ENCODE measurements at places on chromosomes 11 and 22.

DNA sequence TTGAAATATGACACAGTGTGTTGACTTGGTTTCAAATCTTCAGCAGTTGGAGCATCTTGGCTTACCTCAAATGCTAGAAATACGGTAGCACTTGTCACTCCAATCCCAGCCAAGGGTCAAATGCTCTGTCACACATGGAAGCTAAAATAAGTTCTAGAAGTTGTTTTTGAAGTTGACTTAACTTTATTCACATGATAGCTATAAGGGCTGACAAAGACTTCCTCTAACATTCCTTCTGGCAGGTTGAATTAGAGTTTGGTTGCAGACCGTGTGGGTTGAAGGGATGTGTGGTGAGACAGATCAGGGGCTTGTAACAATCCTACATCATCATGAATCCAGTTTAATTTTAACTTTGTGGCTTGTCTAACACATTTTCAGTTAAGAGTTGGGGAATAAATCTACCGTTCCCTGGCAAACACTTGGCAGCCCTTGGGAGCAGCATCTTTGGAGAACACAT lies 4.6 kb downstream of the SLN start:
- DNase-seq, result no peak

DNA sequence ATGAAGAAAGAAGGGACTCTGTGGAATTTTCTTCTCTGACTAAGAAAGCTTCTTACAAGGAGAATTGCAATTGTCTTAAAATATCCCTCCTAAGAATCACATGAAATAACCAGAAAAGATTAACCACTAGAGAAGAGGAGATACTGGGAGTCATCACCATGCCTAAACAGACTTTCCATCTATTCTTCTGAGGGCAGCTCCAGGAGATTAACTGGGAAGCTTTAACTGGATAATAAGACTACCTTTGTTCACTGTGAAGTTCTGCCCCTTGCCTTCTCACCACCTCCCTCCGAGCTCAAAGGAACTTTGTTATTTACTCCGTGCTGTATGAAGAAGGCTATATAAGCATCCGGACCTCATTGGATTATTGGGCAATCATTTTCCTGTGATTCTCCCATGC lies 24.5 kb upstream of the MMP7 start:
- DNase-seq, result no peak

- no peak for DNase-seq
These were observed 14.9 kb downstream of the TMEM258 start for GRCh38 chr11:61777234-61778090.

GRCh38 chr11:118645066-118645715 lies 34.3 kb downstream of the TREH start:
- DNase-seq, result no peak

DNA sequence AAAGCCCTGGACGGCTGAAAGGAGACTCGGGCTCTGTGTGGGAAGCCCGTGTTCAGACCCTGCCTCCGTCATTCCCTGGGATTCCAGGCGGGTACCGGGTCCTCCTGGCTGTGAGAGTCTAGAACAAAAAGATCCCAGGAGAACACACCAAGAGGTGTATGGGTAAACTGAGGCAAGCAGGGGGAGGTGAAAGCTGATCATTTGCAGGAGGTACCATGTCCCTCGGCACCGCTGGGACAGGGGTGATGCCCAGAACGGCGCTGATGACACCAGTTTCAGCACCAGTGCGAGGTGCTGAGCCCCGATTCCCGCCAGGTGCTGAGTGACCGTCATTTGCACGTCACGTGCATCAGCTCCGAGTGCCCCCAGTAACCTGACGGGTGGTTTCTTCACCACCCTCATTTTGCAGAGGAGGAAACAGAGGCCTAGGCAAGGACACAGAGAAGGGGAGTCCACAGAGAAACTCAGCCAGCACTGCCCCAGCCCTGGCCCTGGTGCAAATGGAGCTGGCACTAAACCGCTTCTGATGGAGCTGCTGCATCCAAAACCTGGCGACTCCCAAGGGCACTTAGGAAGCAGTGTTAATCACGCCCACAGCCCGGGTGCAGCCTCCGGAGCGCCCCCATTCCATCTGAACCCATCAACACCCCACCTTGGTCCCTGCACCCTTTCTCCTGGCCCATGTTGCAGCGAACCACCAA lies 16.8 kb downstream of the MACROD1 start:
- no peak for DNase-seq

GRCh38 chr22:37098976-37099591 lies 10.4 kb downstream of the TMPRSS6 start:
- DNase-seq, result peak; percentile 34

- no peak for DNase-seq
These were observed 45.7 kb downstream of the CYTH4 start for GRCh38 chr22:37328017-37328416.

GRCh38 chr11:115890500-115890899 lies 386.3 kb upstream of the CADM1 start:
- DNase-seq, result no peak

GRCh38 chr11:94338651-94339050 lies 34.3 kb downstream of the IZUMO1R start:
- DNase-seq, result no peak

DNA sequence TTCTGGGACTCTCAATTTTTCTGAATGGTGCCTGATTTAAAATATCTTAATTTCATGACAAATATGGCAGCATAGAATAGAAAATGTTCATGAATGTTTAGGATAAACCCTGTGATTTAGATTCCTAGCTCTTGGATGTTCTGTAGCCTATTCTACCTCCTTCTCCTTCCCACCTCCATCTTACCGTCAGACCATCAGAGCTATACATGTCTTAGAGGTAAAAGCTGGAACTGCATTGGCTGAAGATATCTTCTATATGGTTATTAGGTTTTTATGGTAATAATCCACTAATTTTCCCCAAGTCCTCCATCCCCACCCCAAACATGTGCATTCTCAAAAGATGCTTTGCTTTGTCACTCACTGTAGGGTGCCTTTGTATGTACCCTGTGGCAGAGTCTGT lies 46.9 kb upstream of the CSTF3 start:
- DNase-seq, result no peak

- no peak for DNase-seq
These were observed 32.9 kb downstream of the LRRC32 start for GRCh38 chr11:76637491-76638269.

- no peak for DNase-seq
These were observed 192.0 kb downstream of the CWF19L2 start for GRCh38 chr11:107265591-107266121.

DNA sequence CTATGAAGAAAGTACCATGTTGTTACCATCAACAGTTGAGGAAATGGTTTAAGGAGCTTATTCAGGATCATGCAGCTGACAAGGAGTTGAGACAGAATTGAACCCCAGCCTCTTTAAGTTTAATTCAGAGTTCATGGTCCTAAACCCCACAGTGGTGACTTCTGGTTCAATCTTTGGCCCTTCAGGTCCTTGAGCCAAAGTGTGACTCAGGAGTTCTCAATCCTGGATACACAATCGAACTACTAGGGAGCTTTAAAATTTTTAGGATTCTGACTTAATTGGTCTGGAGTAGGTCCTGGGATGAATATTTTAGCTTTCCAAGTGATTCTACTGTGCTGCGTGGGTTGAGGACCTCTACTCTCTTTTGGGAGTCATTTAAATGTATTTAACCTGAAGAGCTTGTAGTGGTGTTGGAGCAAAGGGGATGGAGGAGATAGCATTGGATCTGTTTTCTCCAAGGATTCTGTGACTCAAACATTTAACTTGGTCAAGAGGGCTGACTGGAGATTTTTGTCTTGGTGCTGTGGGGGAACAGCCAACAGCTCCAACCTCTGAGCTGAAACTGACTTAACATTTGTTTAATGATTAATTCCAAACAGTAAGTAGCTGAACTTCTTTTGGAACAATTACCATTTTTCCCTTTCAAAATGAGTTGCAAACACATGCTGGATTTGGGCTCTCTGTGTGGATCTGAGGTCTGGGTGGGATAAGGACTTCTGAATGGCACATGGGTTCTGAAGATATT lies 80.1 kb downstream of the INSC start:
- DNase-seq, result no peak

DNA sequence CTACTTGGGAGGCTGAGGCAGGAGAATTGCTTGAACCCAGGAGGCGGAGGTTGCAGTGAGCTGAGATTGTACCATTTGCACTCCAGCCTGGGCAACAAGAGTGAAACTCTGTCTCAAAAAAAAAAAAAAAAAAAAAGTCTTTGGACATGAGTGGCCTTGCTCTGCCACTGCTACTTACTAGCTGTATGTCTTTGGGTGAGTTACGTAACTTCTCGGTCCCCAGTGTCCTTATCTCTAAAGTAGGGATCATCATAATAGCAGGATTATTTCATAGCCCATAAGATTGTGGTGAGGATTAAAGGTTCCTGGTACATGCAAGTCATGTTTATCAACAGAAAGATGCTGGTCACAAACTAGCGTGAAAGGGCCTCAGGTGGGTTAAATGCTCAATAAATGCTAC lies 53.9 kb upstream of the HEPHL1 start:
- DNase-seq, result no peak

- DNase-seq, result no peak
These were observed 77.3 kb downstream of the SLC17A6 start for GRCh38 chr11:22415476-22415875.

- no peak for DNase-seq
These were observed 710.8 kb downstream of the OPCML start for GRCh38 chr11:132821499-132821898.

DNA sequence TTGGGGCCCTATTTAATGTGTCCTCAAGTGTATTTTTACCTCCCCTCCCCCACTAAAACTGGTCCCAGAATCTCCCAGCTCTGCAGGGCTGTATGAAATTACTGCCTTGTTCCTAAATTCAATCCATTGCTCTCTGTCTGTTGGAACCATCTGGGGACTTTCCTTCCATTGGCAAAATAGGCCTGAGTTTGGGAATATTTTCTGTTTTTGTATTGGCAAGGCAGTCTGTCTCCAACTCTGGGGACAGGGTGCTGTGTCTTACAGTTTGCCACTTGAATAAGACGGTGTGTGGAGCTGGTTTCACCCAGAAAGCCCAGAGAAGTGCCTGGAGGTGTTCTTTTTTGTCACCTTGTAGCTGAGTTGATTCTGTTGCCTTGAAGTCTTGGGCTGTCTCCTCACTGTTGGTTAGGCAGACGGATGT lies 1.3 kb downstream of the PACS1 start:
- no peak for DNase-seq

DNA sequence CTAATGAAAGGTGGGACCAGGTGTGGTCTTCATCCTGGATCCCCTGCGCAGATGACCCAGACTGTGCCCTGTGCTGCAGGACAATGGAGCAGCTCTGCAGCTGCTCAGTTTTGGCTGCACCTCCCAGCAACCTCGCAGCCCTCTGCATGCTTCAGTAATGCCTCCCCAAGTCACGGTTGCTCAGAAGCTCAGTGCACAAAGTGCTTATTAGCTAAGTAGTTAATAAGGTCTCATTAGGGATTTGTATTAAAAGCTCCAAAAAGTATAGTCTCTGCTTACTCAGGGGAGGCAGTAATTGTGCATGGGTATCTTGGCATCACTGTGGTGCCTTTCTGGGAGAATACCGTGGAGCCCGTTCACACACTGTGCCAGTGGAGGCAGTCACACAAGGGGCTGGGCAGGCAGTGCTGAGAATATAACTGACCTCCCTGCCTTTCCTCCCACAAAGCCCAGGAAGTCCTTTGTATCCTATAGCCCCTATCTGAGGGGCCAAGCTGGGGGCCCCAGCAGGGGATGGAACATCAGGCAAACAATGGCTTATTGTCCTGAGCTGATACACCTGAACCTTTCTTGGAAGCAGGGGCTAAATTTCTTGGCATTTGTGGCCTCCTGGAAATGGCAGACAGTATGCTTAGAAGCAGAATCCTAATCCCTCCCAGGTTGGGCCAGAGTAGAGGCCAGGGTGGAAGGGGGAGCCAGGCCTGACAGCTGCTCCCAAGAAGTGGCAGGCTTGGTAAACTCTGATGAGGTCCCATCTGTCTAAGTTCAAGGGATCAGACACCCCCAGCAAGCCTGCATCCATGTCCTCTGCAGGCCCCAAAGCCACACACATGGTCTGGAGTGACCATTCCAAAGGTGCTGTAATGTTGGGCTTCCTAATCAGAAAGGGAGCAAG lies 125.5 kb upstream of the PARVA start:
- DNase-seq, result no peak

DNA sequence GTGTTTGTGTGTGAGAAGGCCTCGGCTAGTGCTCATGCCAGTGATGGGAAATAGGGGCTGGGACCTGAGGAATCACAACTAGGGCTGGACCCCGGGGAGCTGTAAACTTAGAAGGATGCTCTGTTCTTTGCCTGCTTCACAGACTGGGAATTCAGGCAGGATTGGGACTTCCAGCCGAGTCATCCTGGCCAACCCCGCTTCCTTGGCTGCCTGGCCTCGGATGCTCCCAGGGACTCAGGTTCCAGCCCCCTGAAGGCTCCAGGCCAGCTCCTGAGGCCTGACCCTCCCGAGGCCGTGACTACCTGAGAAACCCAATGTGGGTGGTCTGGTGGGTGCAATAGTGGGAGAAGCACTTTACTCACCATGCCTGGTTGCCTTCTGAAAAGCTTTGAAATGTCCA lies 44.7 kb downstream of the IRAG1 start:
- DNase-seq, result no peak

DNA sequence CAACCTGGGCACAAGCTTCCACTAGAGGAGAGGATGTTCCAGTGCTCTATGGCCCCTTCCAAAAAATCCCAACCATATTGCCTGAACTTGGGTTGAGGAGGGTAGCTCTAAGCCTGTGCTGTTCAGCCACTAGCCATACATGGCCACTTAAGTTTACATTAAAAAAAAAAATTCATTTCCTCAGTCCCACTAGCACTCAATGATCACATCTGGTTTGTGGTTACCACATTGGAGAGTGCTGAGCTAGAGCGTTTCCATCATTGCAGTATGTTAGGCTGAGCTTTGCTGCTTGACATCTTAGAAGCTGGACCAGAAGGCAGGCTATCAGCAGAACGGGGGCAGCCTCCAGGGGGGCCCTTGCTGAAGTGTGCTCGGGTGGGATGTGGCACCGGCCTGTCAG lies 43.5 kb upstream of the CYP2D6 start:
- DNase-seq, result no peak

GRCh38 chr11:5809122-5809519 lies 397 bp downstream of the OR52N2 start:
- DNase-seq, result no peak

- no peak for DNase-seq
These were observed 123.4 kb downstream of the CSNK2A3 start for GRCh38 chr11:11229647-11230046.

- DNase-seq, result no peak
These were observed 24.1 kb upstream of the ADORA2A start for GRCh38 chr22:24403346-24403745.

- DNase-seq, result no peak
These were observed 72.9 kb downstream of the ZBTB16 start for GRCh38 chr11:114132417-114132816.

DNA sequence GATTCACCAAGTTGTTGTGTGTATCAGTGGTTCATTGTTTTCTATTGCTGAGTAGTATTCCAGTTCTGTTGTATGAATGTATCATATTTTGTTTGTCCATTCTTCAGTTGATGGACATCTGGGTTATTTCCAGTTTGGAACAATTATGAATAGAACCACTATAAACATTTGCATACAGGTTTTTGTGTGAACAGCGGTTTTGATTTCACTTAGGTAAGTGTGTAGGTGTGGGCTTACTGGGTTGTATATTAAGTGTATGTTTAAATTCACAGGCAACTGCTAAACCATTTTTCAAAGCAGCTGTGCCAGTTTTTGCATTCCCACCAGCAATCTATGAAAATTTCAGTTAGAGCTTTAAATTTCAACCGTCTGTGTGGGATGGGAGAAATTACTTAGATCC lies 217.8 kb downstream of the NELL1 start:
- DNase-seq, result no peak

GRCh38 chr22:48622891-48623545 lies 1204.7 kb downstream of the BRD1 start:
- DNase-seq, result no peak

- no peak for DNase-seq
These were observed 117.8 kb downstream of the SERGEF start for GRCh38 chr11:17894929-17895658.

GRCh38 chr22:49400941-49401598 lies 426.6 kb downstream of the BRD1 start:
- no peak for DNase-seq
